SW480 (cell line): ENCODE measurements at places on chromosomes 2 and 18.

GRCh38 chr2:6887751-6888192, 10.2 kb downstream of the RSAD2 start:
- DNase-seq = no peak

- no peak for DNase-seq
Measured at GRCh38 chr2:30266051-30266621, 34.8 kb downstream of the LBH start.

DNA sequence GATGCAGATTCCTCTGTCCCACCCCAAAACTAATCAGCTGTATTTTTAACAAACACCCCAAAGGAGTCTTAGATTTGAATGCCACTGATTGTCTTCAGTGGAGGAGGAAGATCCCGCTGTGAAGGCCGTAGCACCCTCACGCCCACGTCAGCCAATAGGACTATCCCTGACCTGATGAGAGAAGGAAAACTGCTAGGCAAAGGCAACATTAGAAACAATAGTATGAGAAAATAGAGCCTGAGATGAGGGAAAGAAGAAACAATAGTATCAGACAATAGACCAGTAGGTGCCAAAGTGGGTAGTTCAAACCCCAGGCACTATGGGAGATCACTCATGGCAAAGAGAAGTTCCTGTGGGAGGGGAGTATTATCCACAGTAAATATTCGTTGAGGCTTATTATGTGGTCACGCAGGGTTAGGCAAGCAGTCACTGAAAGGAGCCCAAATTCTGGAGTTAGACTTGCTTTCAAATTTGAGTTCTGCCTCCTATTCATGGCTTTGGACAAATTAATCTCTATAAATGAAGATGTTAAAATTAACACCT, 2.8 kb downstream of the PCBP1 start:
- DNase-seq = no peak

GRCh38 chr2:127573771-127574170, 38.3 kb downstream of the MYO7B start:
- DNase-seq = no peak

DNA sequence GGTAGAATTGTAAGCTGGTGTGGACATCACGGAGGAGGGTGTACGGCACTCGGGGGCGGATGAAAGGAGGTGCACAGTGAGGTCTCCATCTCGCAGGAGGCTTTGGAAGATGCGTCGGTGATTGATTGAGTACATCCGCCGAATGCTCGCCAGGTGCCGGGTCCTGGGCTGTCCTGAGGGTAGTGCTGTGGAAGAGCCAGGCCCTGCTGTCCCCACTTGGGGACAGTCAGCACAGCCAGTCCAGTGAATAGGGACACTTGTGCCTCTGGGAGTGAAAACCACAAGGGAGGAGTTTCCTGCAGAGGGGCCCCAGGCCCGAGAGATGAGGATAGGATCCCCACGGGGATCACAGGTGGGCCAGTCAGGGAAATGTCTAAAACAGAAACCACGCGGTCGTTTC, 28.1 kb downstream of the MLPH start:
- no peak for DNase-seq

DNA sequence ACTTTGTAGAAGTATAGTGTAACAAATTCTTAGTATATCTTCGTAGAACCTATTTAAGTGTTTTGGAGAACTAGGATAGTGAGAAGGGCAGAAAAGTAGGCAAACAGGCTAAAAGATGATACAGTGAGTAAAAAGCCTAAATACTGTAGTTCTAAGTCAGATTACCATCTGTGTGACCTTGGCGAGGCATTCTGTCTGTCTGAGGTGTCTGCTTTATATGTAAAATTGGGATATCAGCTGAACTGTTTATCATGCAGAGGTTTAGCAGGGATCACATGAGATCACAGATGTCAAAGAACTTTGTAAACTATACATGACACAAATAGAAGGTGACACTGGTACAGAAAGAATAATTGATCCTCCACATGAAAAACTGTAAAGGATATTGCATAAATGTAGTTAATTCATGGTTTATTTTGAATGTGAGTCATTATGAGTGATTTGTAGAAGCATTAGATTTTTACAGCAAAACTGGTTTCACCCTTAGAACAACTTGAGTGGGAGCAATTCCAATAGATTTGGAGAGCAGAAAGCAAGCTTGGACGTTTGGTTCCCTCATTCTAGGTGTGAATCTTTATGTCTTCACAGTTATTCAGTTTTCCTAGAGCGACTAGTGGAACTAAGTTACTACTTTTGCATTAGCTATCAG, 41.9 kb downstream of the TAF1B start:
- DNase-seq = no peak
